Mesenchymal stem cell (in vitro differentiated cells and primary cell): ENCODE measurements at places on chromosomes 2 and 18.

GRCh38 chr2:97713296-97714083 is at the start of gene ZAP70:
TSS of gene ZAP70 (plus strand) at chr2:97713576. CDS start at chr2:97724037, 10,461 bp downstream.
- no peak for DNase-seq
- no peak within 1 kb of the TSS for H3K4me3 ChIP-seq
- no peaks in the 10 kb centered on the region for H3K36me3 ChIP-seq
- peaks cover 25% of the 10 kb centered on the region for H3K27me3 ChIP-seq
- H3K27ac ChIP-seq, result no peak within 1 kb of the TSS
- H3K4me1 ChIP-seq, result peaks cover 2% of the 10 kb centered on the region

DNA sequence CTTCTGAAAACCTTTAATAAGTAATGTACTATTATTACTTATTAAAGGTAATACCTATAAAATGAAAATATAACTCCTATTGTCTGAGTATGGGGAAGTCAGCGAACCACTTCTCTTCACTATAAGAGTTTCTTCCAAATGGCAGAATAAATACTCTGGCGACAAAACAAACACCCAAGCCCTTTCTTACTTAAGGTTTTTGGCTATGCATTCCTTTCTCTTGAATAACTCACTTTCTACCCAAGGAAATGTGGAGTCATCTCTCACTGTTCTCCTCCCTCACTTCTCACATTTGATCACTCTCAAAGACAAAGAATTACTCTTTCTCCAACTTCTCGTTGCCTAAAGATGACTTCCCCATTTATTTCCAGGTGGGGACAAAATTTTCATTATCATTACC is 816.8 kb upstream of the CRIM1 start:
- no peak for DNase-seq
- no peak overlapping the region for H3K27ac ChIP-seq
- H3K4me3 ChIP-seq, result no peak overlapping the region
- no peaks in the 10 kb centered on the region for H3K27me3 ChIP-seq
- H3K4me1 ChIP-seq, result no peaks in the 10 kb centered on the region

DNA sequence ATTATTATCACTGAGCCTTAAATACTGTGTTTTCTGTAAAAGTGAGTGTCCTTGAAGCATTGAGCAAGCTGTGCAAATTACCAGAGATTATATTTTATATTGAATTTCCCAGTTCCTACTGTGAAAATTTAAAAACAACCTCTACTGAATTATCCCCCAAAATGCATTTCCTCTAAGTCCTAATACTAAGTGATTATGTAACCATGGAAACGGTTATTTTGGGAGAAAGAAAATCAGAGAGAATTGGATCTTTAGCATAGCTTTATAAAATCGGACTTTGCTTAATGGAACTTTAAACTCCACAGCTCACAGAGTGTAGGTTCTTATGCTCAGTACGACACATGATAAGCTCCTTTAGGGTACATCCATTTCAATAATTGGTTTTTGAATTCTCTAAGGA is 19.3 kb upstream of the CHMP1B start:
- no peaks in the 10 kb centered on the region for H3K27me3 ChIP-seq
- H3K27ac ChIP-seq, result no peak overlapping the region
- H3K4me1 ChIP-seq, result no peaks in the 10 kb centered on the region
- H3K4me3 ChIP-seq, result no peak overlapping the region
- H3K36me3 ChIP-seq, result no peaks in the 10 kb centered on the region
- no peak for DNase-seq

- peaks cover 45% of the 10 kb centered on the region for H3K27me3 ChIP-seq
- no peak overlapping the region for H3K4me3 ChIP-seq
- H3K27ac ChIP-seq, result no peak overlapping the region
- H3K36me3 ChIP-seq, result no peaks in the 10 kb centered on the region
- no peak for DNase-seq
Measured at GRCh38 chr2:31216734-31217133, 581 bp downstream of the CAPN14 start.

DNA sequence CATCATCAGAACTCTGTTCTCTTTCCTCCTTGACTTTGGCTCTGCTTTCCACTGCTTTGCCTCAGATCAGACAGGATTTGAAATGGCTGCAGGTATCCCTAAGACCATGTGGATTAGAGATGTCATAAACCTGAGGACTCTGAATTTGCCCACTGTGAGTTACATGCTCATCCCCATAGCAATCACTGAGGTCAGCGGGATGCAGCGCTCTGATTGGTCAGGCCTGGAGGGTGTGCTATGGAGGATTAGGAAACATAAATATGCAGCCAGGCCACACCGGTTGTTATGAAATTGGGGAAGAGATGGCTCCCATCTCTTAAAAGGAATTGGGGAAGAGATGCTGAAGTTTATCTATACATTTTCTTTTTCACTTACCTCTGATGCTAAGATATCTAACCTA is 73.7 kb upstream of the DNAJC10 start:
- H3K4me1 ChIP-seq, result no peaks in the 10 kb centered on the region
- no peaks in the 10 kb centered on the region for H3K36me3 ChIP-seq
- no peaks in the 10 kb centered on the region for H3K27me3 ChIP-seq
- DNase-seq, result peak; percentile 48
- no peak overlapping the region for H3K27ac ChIP-seq

GRCh38 chr18:50097702-50098101 is 97.2 kb downstream of the MYO5B start:
- no peak overlapping the region for H3K4me3 ChIP-seq
- no peak overlapping the region for H3K27ac ChIP-seq
- H3K4me1 ChIP-seq, result peaks cover 2% of the 10 kb centered on the region
- peaks cover 5% of the 10 kb centered on the region for H3K27me3 ChIP-seq

- no peak overlapping the region for H3K4me3 ChIP-seq
- H3K27ac ChIP-seq, result no peak overlapping the region
- no peaks in the 10 kb centered on the region for H3K36me3 ChIP-seq
- DNase-seq, result no peak
- no peaks in the 10 kb centered on the region for H3K27me3 ChIP-seq
Measured at GRCh38 chr2:156630579-156631337, 194.6 kb downstream of the GPD2 start.

- DNase-seq, result peak; percentile 55
- no peaks in the 10 kb centered on the region for H3K36me3 ChIP-seq
- no peak overlapping the region for H3K27ac ChIP-seq
- no peaks in the 10 kb centered on the region for H3K27me3 ChIP-seq
- no peak overlapping the region for H3K4me3 ChIP-seq
- no peaks in the 10 kb centered on the region for H3K4me1 ChIP-seq
Measured at GRCh38 chr2:68059784-68060525, 2.8 kb downstream of the C1D start.

DNA sequence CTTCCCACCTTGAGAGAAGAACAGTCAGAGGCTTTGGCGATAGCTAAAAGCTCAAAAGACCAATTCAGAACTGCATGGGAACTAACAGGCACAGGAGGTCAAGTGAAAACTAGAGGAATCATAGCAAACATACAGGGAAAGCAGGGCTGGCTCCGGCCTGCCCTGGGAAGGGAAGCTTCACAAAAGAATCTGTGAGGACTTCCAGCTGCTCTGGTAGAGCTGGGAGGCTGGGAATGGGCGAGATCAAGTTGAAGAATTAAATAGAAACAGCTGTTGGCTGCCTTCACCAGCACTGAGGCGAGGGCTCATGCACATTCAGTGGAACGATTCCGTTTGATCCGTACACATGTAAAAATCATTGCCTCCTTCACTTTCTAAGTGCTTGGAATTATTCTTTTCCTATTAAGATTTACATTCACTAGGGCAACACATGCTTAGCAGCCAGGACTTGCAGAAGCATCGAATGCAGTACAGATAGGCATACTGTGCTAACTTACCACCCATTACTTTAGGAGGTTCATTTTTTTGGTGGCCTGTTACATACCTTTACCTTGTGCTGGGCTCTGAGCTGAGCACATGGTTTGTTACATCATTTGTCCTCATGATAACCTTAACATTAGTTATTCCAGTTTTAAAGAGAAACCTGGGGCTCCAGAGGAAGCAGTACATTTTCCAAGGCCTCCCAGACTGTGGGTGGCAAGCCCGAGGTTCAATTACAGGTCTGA is 125.4 kb upstream of the RNF152 start:
- no peak overlapping the region for H3K4me3 ChIP-seq
- no peaks in the 10 kb centered on the region for H3K27me3 ChIP-seq
- no peak overlapping the region for H3K27ac ChIP-seq
- DNase-seq, result peak; percentile 85
- H3K4me1 ChIP-seq, result no peaks in the 10 kb centered on the region

DNA sequence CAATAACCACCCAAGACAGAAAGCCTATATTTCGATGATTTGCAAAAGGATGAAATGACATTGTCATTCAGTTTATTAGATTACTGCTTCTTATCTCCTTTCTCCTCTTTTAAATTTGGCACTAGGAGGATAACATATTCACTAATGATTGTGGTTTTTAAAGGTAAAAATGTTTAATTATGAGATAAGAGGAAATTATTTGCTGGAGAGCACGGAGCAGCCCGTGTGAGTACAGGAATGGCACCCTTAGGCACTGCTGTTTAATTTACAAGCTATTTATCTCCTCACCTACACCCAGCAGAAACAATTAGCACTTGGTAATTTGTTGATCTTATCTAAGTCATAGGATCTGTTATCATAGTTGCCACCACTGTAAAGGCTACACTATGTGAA is 87.4 kb upstream of the SP3 start:
- no peaks in the 10 kb centered on the region for H3K36me3 ChIP-seq
- no peak overlapping the region for H3K4me3 ChIP-seq
- H3K27ac ChIP-seq, result no peak overlapping the region

GRCh38 chr2:34025196-34025595 is 426.1 kb upstream of the FAM98A start:
- no peak overlapping the region for H3K27ac ChIP-seq
- no peaks in the 10 kb centered on the region for H3K27me3 ChIP-seq
- DNase-seq, result no peak
- H3K36me3 ChIP-seq, result no peaks in the 10 kb centered on the region
- no peaks in the 10 kb centered on the region for H3K4me1 ChIP-seq

- H3K27ac ChIP-seq, result no peak overlapping the region
- peaks cover 14% of the 10 kb centered on the region for H3K4me1 ChIP-seq
- no peaks in the 10 kb centered on the region for H3K27me3 ChIP-seq
- H3K36me3 ChIP-seq, result no peaks in the 10 kb centered on the region
Measured at GRCh38 chr2:84891355-84892010, 10.6 kb upstream of the TRABD2A start.

GRCh38 chr2:170736628-170737027 is 21.5 kb downstream of the SP5 start:
- H3K27ac ChIP-seq, result no peak overlapping the region
- no peak overlapping the region for H3K4me3 ChIP-seq
- peaks cover 6% of the 10 kb centered on the region for H3K4me1 ChIP-seq
- H3K27me3 ChIP-seq, result peaks cover 5% of the 10 kb centered on the region
- no peaks in the 10 kb centered on the region for H3K36me3 ChIP-seq
- DNase-seq, result no peak

DNA sequence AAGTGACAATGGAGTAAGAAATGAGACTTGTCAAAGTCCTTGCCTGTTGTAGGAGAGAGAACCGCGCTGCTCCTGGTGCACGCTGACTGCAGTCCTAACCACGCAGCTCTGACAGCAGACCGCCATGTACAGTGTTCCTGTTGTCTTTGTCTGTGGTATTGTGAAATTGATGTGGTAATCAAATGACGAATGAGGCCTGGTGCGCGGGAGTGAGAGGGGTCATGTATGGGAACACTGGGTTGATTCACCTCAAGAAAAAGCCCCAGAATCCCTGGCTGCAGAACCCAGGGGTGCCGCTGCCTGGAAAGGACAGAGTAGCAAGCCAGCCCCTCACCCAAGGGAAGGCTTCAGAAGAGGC is 64.0 kb downstream of the INPP4A start:
- H3K4me1 ChIP-seq, result peaks cover 4% of the 10 kb centered on the region
- DNase-seq, result peak; percentile 62
- H3K27ac ChIP-seq, result no peak overlapping the region
- no peaks in the 10 kb centered on the region for H3K36me3 ChIP-seq

GRCh38 chr2:88377641-88377991 is 74.9 kb downstream of the FOXI3 start:
- H3K4me1 ChIP-seq, result no peaks in the 10 kb centered on the region
- no peak overlapping the region for H3K27ac ChIP-seq
- no peak for DNase-seq
- H3K27me3 ChIP-seq, result no peaks in the 10 kb centered on the region

- peaks cover 6% of the 10 kb centered on the region for H3K4me1 ChIP-seq
- no peaks in the 10 kb centered on the region for H3K27me3 ChIP-seq
- DNase-seq, result no peak
- H3K27ac ChIP-seq, result peak overlapping the region; percentile 54
- H3K36me3 ChIP-seq, result peaks cover 4% of the 10 kb centered on the region
Measured at GRCh38 chr2:108538000-108538625, 3.8 kb downstream of the LIMS1 start.

GRCh38 chr2:213007290-213007838 is 144.0 kb downstream of the IKZF2 start:
- DNase-seq, result no peak
- no peak overlapping the region for H3K27ac ChIP-seq
- peaks cover 14% of the 10 kb centered on the region for H3K36me3 ChIP-seq
- H3K27me3 ChIP-seq, result no peaks in the 10 kb centered on the region
- no peaks in the 10 kb centered on the region for H3K4me1 ChIP-seq

- H3K36me3 ChIP-seq, result no peaks in the 10 kb centered on the region
- H3K4me1 ChIP-seq, result peaks cover 2% of the 10 kb centered on the region
- no peak overlapping the region for H3K4me3 ChIP-seq
- H3K27me3 ChIP-seq, result no peaks in the 10 kb centered on the region
Measured at GRCh38 chr18:44624052-44624451, 56.6 kb upstream of the SETBP1 start.

- no peak overlapping the region for H3K4me3 ChIP-seq
- no peak overlapping the region for H3K27ac ChIP-seq
- no peaks in the 10 kb centered on the region for H3K36me3 ChIP-seq
Measured at GRCh38 chr18:22026362-22026761, 143.0 kb upstream of the GATA6 start.

GRCh38 chr2:96153991-96154431 is 8.8 kb upstream of the DUSP2 start:
- no peak overlapping the region for H3K27ac ChIP-seq
- H3K36me3 ChIP-seq, result no peaks in the 10 kb centered on the region
- peaks cover 30% of the 10 kb centered on the region for H3K27me3 ChIP-seq
- H3K4me1 ChIP-seq, result peaks cover 13% of the 10 kb centered on the region
- no peak overlapping the region for H3K4me3 ChIP-seq
- DNase-seq, result no peak

GRCh38 chr2:43707255-43708015 is 31.2 kb upstream of the C1GALT1C1L start:
- H3K36me3 ChIP-seq, result peaks cover 24% of the 10 kb centered on the region
- peak; percentile 83 for DNase-seq
- H3K27ac ChIP-seq, result no peak overlapping the region
- no peak overlapping the region for H3K4me3 ChIP-seq

DNA sequence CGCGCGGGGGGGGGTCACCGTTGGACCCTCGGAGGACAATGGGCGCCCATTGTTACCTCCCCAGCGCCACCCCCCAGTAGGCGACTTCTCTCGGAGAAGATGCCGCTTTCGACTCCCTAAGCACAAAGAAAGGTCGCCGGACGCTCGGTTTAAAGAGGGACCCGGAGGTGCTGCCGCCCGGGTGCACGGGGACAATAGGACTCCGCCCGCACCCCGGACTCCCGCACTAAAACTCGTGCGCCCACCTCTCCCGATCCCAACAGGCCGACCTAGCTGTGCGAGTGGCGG is 318 bp upstream of the CDC42EP3 start:
- no peaks in the 10 kb centered on the region for H3K27me3 ChIP-seq
- peak overlapping the region; percentile 96 for H3K4me3 ChIP-seq
- no peak for DNase-seq
- H3K27ac ChIP-seq, result peak overlapping the region; percentile 83
- peaks cover 7% of the 10 kb centered on the region for H3K4me1 ChIP-seq
